ENCODE measurements at places on chromosomes 3 and 15. TPM values are rescaled to one million over a fixed set of nuclear protein-coding genes. Genes with fewer than 3 reads are reported as not detected.

- DNase-seq, result no peak
These were observed 3.1 kb downstream of the GLB1 start for GRCh38 chr3:33093847-33094246.

GRCh38 chr3:37935756-37936666, 54.6 kb upstream of the VILL start:
- peak; percentile 99 for DNase-seq

- peak; percentile 76 for DNase-seq
These were observed 103.7 kb downstream of the P3H2 start for GRCh38 chr3:190016966-190017365.

- DNase-seq, result no peak
These were observed 3.1 kb upstream of the GATA2 start for GRCh38 chr3:128496019-128496601.

- no peak for DNase-seq
These were observed 85.4 kb downstream of the RBPMS2 start for GRCh38 chr15:64690008-64690407.

DNA sequence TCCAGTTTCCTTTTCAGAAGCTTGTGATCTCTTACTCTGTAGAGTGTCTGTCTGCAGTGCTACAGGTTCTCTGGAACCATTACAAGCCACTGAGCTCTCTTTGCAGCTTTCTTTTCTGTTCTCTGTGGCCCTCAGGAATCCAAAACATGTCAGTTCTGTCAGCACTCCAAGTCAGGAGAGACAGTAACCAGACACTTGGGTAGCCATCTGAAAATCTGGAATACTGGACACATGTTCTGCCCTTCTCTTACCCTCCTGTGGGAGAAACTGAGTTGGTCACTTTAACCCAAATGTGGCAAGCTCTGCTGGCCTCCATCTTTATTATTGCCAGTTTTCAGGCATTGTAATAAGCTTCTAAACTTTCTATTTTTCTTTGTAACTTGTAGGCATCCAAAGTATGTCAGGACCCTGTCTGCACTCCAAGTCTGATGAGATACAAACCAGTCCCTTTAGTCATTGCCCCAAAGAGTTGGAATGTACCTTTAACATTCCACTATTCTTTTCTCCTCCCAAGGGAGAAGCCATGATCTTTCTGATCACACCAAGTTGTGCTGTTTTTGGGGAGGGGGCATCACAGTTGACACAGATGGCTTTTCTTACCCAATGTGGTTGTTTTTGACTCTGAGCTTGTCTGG, 183.7 kb downstream of the DPH6 start:
- DNase-seq, result peak; percentile 26

GRCh38 chr15:62510791-62511190, 345.7 kb upstream of the C2CD4B start:
- DNase-seq, result no peak

GRCh38 chr15:47817969-47818548, 100.8 kb downstream of the SEMA6D start:
- no peak for DNase-seq

DNA sequence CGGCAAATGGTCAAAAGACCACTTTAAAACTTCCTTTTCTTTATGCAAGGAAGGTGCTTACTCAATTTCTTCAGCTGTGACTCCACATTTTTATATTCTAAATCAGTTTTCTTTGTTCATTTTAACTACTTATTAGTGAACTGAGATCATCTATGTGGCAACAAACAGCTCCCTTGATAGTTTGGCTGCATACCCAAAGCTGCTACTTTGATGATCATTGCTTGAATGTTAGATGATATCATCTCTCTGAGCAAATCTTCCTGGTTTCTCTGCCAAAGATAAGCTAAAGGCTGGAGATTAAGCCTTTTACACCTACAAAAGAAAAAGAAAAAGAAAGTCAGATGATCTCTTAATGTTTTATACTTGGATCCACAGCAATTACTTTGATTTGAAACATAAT, 95.5 kb downstream of the DPH6 start:
- DNase-seq, result peak; percentile 39

DNA sequence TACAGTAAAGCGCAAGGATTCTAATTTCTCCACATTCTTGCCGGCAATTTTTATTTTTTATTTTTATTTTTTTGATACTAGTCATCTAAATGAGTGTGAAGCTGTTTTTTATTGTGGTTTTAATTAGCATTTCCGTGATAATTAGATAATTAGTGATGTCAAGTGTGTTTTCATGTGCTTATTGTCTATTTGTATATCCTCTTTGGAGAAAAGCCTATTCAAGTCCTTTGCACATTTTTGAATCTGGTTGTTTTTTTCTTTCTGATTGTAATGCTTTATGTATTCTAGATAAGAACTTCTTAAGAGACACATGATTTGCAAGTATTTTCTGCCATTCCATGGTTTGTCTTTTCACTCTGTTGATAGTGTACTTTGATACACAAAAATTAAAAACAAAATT, 16.1 kb downstream of the CTDSPL2 start:
- DNase-seq, result no peak

DNA sequence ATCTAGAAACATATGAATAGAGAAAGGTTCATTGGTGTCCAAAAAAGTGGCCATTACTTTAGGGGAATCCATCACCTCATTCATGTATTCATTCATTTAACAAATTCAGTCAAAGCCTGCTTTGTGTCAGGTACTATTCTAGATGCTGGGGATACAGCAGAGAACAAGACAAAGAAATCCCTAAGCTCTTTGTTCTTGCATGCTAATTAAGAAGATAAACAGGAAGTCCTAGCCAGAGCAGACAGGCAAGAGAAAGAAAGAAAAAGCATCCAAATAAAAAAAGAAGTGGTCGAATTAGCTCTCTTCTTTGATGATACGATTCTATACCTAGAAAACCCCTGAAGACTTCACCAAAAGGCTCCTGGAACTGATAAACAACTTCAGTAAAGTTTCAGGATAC, 12.4 kb upstream of the ZMAT3 start:
- no peak for DNase-seq

DNA sequence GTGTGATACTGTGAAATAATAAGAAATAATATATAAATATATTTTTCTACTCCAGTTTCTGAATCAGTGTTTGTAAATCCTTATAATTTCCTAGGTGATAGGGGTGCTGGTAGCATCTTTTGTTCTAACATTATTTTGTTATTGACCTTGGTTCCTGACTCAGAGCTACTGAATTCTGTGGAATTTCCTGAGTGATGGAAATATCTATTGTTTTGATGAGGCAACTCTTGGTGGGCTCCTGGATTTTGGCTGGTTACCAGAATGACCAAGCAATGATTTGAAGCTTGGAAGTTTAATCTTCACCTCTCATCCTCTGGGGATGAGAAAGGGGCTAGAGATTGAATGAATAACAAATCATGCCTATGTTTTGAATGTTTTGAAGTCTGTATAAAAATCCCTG, 377.3 kb downstream of the LPP start:
- DNase-seq, result peak; percentile 76

Gene GOLGA6L4
- 0.69 TPM for total RNA-seq

Gene GOLGA8M
- not detected for total RNA-seq

Gene THBS1
- 2,731 TPM for total RNA-seq
